Right ventricle myocardium superior (tissue), 1 donor: ENCODE measurements at places on chromosomes 5 and 9. TPM values are rescaled to one million over a fixed set of nuclear protein-coding genes. Genes with fewer than 3 reads are reported as not detected.

- DNase-seq = no peak
These were observed 134.9 kb downstream of the HMHB1 start for GRCh38 chr5:143946837-143947236.

DNA sequence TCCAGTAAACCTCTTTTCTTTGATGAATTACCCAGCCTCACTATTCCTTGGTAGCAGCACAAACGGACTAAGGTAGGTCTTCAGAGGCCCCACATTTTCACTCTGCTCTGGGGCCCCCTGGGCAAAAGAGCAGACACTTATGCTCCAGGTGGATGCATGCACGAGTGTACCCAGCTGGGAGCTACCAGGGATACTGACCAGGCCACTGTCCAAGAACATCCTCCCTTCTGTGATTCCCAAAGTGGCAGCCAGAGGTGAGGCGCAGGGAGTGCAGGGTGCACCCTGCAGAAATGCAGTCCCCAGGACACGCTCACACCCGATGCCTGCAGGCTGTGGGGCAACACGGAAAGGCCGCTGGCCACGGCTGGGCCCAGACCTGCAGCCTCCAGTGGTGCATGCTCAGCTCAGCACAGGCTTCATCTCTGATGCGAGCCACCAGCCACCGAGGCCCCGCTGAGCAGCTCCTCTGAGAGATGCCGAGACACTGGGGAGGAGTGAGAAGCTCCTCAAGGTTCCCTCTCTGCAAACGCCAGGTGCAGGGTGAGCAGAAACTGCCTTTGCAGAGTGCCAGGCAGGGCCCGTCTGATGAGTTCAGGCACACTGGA lies 48.1 kb upstream of the OLFM1 start:
- DNase-seq = no peak

The PLAC8L1 gene
- total RNA-seq = not detected

DNA sequence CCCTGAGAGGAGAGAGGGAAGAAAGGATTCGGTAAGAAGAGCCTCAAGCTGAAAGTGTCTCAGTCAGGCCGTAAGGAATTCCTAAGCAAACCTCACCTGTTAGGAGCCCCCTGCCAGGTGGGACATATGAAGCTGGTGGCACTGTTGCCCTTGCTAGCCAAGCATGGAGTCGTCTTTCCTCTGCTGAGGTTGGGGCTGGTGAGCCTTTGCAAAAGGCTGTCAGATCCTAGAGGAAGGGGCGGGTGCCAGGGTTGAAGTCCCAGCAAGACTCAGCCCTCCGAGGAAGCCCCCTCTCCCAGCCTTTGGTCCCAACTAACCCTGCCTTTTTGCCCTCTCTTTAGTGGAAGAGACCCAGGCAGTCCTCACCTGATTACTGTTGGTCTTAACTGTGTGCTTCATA lies 5.5 kb upstream of the SMIM32 start:
- no peak for DNase-seq

The TRMT10B gene
- 3.7 TPM for total RNA-seq

GRCh38 chr5:134917070-134917815 lies 12.3 kb downstream of the PCBD2 start:
- DNase-seq = no peak

The PHF24 gene
- 0.19 TPM for total RNA-seq

The TYRP1 gene
- total RNA-seq = 50.2 TPM

- DNase-seq = no peak
These were observed 56.7 kb upstream of the GRIN3A start for GRCh38 chr9:101795147-101795546.
